Fibroblast of lung (primary cell): ENCODE measurements at places on chromosomes 16 and 17. TPM values are rescaled to one million over a fixed set of nuclear protein-coding genes. Genes with fewer than 3 reads are reported as not detected.

The BIRC5 gene
- 3.6 and 28.6 TPM in 2 replicates for total RNA-seq

The TBC1D3B gene
- 1.8 and 2.3 TPM in 2 replicates for total RNA-seq

The PPY gene
- not detected in 2 replicates for total RNA-seq

The FA2H gene
- not detected in 2 replicates for total RNA-seq

The GRB7 gene
- total RNA-seq: under 0.01 and 0.77 TPM in 2 replicates

The NEUROD2 gene
- total RNA-seq: not detected in 2 replicates

The NDUFB10 gene
- total RNA-seq: 149 TPM in 2 replicates

The LHX1 gene
- not detected in 2 replicates for total RNA-seq

The TMC5 gene
- not detected in 2 replicates for total RNA-seq

The SNX11 gene
- total RNA-seq: 9.0 and 12.6 TPM in 2 replicates

The TBC1D3D gene
- total RNA-seq: 0.77 TPM in 1 of 2 replicates, not detected in the other

The TBX6 gene
- 0.26 and 0.33 TPM in 2 replicates for total RNA-seq

The SLC5A11 gene
- under 0.01 TPM in 1 of 2 replicates, not detected in the other for total RNA-seq

The FOXL1 gene
- total RNA-seq: 24.1 and 27.4 TPM in 2 replicates

The CNTROB gene
- total RNA-seq: 12.8 and 17.2 TPM in 2 replicates

The SLFN14 gene
- not detected in 2 replicates for total RNA-seq

The SEPTIN12 gene
- total RNA-seq: not detected in 2 replicates

The NATD1 gene
- total RNA-seq: 3.9 and 9.2 TPM in 2 replicates
